ENCODE measurements at places on chromosomes 4 and X. TPM values are rescaled to one million over a fixed set of nuclear protein-coding genes. Genes with fewer than 3 reads are reported as not detected.

VCX3B gene
- total RNA-seq = 1.3 TPM

HSFX1 gene
- total RNA-seq = 5.2 TPM

- no peak overlapping the region for H3K4me3 ChIP-seq
- DNase-seq = no peak
- no peak overlapping the region for H3K27ac ChIP-seq
Observed at GRCh38 chrX:115889121-115889890, 281.2 kb upstream of the AGTR2 start.

GRCh38 chr4:139042981-139043460, 27.4 kb downstream of the NOCT start:
- no peaks in the 10 kb centered on the region for H3K4me1 ChIP-seq
- H3K4me3 ChIP-seq = no peak overlapping the region
- peak overlapping the region; percentile 50 for H3K27ac ChIP-seq
- no peak for DNase-seq
- H3K36me3 ChIP-seq = peaks cover 6% of the 10 kb centered on the region

DCAF4L1 gene
- 0.11 TPM for total RNA-seq

- DNase-seq = peak; percentile 46
- H3K27me3 ChIP-seq = peaks cover 51% of the 10 kb centered on the region
- H3K4me1 ChIP-seq = peaks cover 42% of the 10 kb centered on the region
- H3K36me3 ChIP-seq = no peaks in the 10 kb centered on the region
Observed at GRCh38 chrX:40146262-40147125, 48.7 kb upstream of the BCOR start.

DNA sequence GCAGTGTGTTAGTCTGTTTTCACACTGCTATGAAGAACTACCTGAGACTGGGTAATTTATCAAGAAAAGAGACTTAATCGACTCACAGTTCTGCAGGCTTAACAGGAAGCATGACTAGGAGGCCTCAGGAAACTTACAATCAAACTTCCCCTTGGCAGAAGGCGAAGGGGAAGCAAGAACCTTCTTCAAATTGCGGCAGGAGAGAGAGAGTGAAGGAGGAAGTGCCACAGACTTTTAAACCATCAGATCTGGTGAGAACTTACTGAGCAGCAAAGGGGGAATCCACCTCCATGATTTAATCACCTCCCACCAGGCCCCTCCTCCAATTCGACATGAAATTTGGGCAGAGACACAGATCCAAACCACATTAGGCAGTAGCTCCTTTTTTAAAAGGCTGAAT, 59.2 kb upstream of the LEF1 start:
- DNase-seq = no peak
- H3K27me3 ChIP-seq = no peaks in the 10 kb centered on the region
- H3K36me3 ChIP-seq = no peaks in the 10 kb centered on the region
- H3K4me3 ChIP-seq = no peak overlapping the region
- H3K27ac ChIP-seq = no peak overlapping the region

DNA sequence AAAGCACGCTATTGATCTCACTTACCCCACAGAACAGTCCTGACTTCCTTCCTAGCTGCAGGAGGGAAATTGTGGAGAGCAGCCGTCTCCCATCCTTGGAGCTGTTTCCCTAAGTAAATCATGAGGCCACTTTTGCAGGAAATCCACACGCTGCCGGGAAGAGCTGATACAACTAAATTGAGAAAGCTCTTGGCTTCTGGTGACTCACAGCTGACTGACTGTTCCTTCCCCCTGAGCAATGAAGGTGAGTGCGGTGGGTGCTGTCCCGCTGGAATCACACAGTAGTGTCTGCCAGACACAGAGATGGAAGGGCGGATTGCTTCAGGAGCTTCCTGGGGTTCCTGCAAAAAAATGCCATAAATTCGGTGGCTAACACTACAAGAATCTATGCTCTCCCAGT, 268.9 kb downstream of the ASMT start:
- H3K4me1 ChIP-seq = no peaks in the 10 kb centered on the region
- DNase-seq = no peak
- no peak overlapping the region for H3K4me3 ChIP-seq
- H3K27ac ChIP-seq = no peak overlapping the region

- no peaks in the 10 kb centered on the region for H3K27me3 ChIP-seq
- no peaks in the 10 kb centered on the region for H3K4me1 ChIP-seq
- H3K4me3 ChIP-seq = no peak overlapping the region
- no peak overlapping the region for H3K27ac ChIP-seq
Observed at GRCh38 chr4:102042871-102043802, 252.6 kb downstream of the BANK1 start.

DNA sequence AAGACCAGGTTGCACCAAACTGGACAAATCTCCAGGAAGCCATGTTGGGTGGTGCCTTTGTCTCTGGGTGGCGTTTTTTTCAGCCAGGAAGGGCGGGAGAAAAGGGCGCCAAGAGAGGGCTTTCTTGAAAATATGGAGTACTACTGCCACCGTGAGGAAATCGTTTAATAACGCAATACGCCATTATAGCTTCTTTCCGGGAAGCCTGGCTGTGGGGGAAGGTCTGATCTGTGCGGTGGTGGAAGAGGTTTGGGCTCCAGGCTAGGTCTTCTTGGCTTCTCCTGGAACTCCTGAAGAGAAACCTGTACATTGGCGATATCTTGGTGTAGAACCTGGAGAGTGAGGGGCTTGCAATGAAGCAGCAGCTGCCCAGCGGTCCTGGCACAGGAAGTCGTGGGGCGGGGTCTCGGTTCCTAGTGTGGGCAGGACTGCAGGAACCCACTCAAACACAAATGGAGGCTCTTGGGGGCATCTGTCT, 202.7 kb downstream of the OR13H1 start:
- no peak overlapping the region for H3K4me3 ChIP-seq
- no peak overlapping the region for H3K27ac ChIP-seq
- no peaks in the 10 kb centered on the region for H3K27me3 ChIP-seq

IGSF1 gene
- 5.3 TPM for total RNA-seq

GRCh38 chr4:156378033-156378665, 424.5 kb upstream of the CTSO start:
- peak; percentile 26 for DNase-seq
- H3K36me3 ChIP-seq = no peaks in the 10 kb centered on the region
- no peak overlapping the region for H3K27ac ChIP-seq
- no peak overlapping the region for H3K4me3 ChIP-seq
- H3K27me3 ChIP-seq = no peaks in the 10 kb centered on the region

DNA sequence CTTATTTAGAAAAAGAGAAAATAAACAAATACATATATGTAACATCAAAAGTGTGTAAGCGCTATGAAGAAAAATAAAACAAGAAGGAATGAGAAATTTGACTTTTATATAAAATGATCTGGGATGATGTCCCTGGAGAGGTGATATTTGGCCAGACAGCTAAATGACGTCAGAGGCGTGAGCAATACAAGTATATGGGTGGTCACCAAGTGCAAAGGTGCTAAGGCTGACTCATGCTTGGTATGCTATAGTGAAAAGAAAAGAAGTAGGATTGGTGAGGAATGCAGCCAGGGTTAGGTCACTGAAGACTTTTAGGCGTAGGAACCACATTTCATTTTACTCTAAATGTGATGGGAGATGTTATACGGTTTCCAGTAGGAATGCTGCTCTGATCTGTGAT, 1049.1 kb upstream of the TENM3 start:
- H3K27me3 ChIP-seq = no peaks in the 10 kb centered on the region
- DNase-seq = no peak
- H3K27ac ChIP-seq = no peak overlapping the region
- no peaks in the 10 kb centered on the region for H3K36me3 ChIP-seq
- no peaks in the 10 kb centered on the region for H3K4me1 ChIP-seq
- no peak overlapping the region for H3K4me3 ChIP-seq

DNA sequence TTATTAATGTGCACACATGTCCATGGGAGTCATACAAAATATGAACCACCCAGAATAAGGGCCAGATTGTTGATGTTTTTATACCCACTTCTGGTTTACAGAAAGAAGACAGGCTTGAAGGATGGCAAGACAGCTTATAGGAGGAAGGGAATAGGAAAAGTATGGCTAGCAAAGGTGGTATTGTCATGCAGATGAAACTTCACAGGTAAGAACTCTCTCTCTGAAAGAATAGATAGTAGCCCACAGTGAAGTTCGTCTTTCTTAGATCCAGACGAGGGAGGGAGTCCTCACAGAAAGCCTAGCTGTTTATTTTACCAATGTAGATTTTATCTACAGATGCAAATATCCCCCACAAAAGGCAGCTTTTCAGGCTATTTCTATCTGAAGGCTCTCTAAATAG, 43.7 kb upstream of the SPIN4 start:
- no peaks in the 10 kb centered on the region for H3K27me3 ChIP-seq
- H3K36me3 ChIP-seq = no peaks in the 10 kb centered on the region
- H3K4me1 ChIP-seq = no peaks in the 10 kb centered on the region
- H3K4me3 ChIP-seq = no peak overlapping the region

DNA sequence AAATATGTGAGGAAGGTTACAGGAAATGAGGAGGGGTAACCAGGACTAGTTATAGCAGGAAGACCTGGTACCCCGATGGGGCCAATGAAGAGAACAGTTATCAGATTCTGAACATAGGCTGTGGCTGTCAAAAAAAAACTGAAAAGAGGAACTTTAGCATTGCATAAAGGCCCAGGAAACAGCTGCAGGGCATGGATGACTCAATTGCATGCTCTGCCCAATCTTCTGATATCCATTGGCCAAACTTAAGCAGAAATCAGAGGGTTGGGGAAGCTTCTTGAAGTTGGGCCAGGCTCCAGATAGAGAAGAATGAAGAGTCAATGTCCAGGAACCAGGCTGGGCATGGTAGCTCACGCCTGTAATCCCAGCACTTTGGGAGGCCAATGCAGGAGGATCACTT, 1222.4 kb upstream of the PRKX start:
- H3K27ac ChIP-seq = no peak overlapping the region
- no peak overlapping the region for H3K4me3 ChIP-seq
- DNase-seq = no peak
- no peaks in the 10 kb centered on the region for H3K4me1 ChIP-seq

WDFY3 gene
- 59.0 TPM for total RNA-seq

- no peaks in the 10 kb centered on the region for H3K4me1 ChIP-seq
- no peaks in the 10 kb centered on the region for H3K36me3 ChIP-seq
- DNase-seq = no peak
- H3K27ac ChIP-seq = no peak overlapping the region
- H3K4me3 ChIP-seq = no peak overlapping the region
- no peaks in the 10 kb centered on the region for H3K27me3 ChIP-seq
Observed at GRCh38 chr4:7697343-7697742, 242.3 kb downstream of the AFAP1 start.

GRCh38 chrX:106203315-106203714, 35.2 kb downstream of the PWWP3B start:
- DNase-seq = no peak
- no peak overlapping the region for H3K27ac ChIP-seq
- H3K36me3 ChIP-seq = peaks cover 12% of the 10 kb centered on the region
- H3K27me3 ChIP-seq = no peaks in the 10 kb centered on the region
- no peak overlapping the region for H3K4me3 ChIP-seq

DNA sequence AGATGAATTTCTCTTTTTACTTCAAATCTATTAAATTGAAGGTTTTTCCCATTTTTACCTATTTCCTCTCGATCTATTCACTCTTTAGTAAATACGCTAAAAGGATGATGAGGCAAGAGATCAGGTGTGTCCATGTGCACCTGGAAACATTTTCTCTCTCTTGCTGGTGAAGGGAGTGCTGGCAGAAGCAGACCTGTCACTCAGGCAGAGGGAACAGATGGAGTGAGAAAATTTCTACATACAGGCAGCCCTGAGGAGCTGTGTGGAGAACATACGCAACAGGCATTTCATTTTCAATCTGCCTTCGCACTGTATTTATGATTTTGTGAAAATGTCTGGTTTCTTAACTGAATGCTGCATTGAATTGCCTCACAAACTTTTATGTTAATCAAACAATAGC, 249.5 kb downstream of the GPM6A start:
- H3K36me3 ChIP-seq = no peaks in the 10 kb centered on the region
- no peaks in the 10 kb centered on the region for H3K27me3 ChIP-seq
- no peak overlapping the region for H3K4me3 ChIP-seq
- H3K27ac ChIP-seq = no peak overlapping the region
- H3K4me1 ChIP-seq = no peaks in the 10 kb centered on the region

GRCh38 chrX:24294619-24295018, 19.2 kb downstream of the SUPT20HL2 start:
- H3K36me3 ChIP-seq = no peaks in the 10 kb centered on the region
- no peak overlapping the region for H3K27ac ChIP-seq
- H3K27me3 ChIP-seq = no peaks in the 10 kb centered on the region
- DNase-seq = peak; percentile 58
- H3K4me3 ChIP-seq = no peak overlapping the region

ACSL4 gene
- 53.4 TPM for total RNA-seq

CLGN gene
- total RNA-seq = 9.1 TPM

DNA sequence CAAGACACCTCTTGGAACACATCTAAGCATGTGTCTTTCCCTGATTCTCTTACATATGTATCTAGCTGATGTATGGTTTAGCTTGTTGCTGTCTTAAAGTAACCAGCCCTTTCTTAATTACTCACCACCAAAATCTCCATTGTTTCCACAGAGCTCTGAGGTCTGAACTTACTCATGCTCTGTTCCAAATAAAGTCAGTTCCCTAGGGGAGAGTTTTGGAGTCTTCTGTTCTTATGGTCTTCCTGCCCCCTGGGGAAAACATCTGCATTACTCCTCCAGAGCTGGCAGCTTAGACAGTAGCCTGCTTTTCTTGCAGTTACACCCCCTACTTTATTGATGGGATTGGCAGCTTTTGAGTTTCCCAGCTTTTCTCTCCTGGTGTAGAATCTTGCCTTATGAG, 125.8 kb downstream of the EDA start:
- no peaks in the 10 kb centered on the region for H3K27me3 ChIP-seq
- no peaks in the 10 kb centered on the region for H3K36me3 ChIP-seq
- no peak overlapping the region for H3K27ac ChIP-seq

- H3K27me3 ChIP-seq = no peaks in the 10 kb centered on the region
- H3K27ac ChIP-seq = no peak overlapping the region
- no peak for DNase-seq
- no peaks in the 10 kb centered on the region for H3K4me1 ChIP-seq
- no peak overlapping the region for H3K4me3 ChIP-seq
- no peaks in the 10 kb centered on the region for H3K36me3 ChIP-seq
Observed at GRCh38 chrX:46500054-46500453, 45.2 kb downstream of the ZNF674 start.

TCEAL7 gene
- total RNA-seq = 3.5 TPM

DNA sequence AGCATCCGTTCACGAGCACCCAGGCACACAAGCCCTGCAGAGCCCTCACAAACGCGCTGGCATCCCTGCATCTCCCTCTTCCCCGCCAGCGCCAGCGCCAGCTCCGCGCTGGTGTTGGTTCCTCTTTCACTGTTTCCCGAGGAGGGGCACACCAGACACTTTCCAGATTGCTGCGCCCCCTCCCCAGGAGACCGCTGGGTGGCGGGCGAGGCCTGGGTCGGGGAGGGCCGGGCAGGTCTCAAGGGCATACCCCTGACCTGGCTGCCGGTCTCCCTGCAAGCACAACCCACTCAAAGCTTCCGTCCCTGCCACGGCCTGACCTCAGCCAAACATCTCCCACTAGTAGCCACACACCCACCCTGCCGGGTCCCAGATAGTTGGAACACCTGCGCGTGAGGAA, 2.2 kb upstream of the NKX1-1 start:
- peaks cover 99% of the 10 kb centered on the region for H3K27me3 ChIP-seq
- no peak overlapping the region for H3K27ac ChIP-seq
- H3K36me3 ChIP-seq = no peaks in the 10 kb centered on the region
- H3K4me3 ChIP-seq = no peak overlapping the region

- H3K27me3 ChIP-seq = no peaks in the 10 kb centered on the region
- DNase-seq = no peak
- H3K4me1 ChIP-seq = no peaks in the 10 kb centered on the region
- H3K4me3 ChIP-seq = no peak overlapping the region
- H3K27ac ChIP-seq = no peak overlapping the region
Observed at GRCh38 chrX:19745077-19745476, 142.3 kb downstream of the SH3KBP1 start.

GRCh38 chr4:139333046-139333445, 30.8 kb upstream of the NDUFC1 start:
- no peaks in the 10 kb centered on the region for H3K4me1 ChIP-seq
- no peaks in the 10 kb centered on the region for H3K27me3 ChIP-seq
- H3K36me3 ChIP-seq = peaks cover 3% of the 10 kb centered on the region
- no peak overlapping the region for H3K27ac ChIP-seq
- H3K4me3 ChIP-seq = no peak overlapping the region

All from cardiac muscle cell (in vitro differentiated cells and primary cell).